ENCODE measurements at places on chromosomes 3 and 15.

- DNase-seq = no peak
These were observed 46.2 kb downstream of the CTDSPL start for GRCh38 chr3:37907906-37908305.

- DNase-seq = peak; percentile 55
These were observed 175.8 kb upstream of the MME start for GRCh38 chr3:154904328-154904727.

GRCh38 chr3:31196881-31197364 lies 302.5 kb upstream of the GADL1 start:
- DNase-seq = peak; percentile 80

DNA sequence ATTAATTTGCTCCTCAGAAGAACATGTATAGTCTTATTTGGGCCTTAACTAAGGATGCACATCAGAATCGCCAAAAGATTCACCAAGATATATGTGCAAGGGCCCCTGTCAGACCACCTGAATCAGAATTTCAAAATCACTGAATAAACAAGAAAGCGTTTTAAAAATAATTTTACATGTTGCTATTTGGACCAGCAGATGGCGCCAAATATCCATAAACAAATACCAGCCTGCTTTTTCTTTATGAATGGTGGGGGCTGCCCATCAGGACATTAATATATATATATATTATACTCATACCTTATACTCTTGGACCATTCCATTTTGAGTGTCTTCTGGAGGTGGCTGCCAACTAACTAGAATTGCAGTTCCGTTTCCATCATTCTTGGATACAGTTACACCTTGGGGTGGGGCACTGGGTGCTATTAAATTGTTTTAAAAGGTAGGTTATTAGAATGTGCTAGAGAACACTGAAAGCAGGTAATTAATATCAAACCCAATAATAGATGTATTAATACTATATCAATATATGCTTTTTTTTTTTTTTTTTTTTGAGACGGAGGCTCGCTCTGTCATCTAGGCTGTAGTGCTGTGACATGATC lies 1108.3 kb downstream of the ROBO1 start:
- peak; percentile 76 for DNase-seq

DNA sequence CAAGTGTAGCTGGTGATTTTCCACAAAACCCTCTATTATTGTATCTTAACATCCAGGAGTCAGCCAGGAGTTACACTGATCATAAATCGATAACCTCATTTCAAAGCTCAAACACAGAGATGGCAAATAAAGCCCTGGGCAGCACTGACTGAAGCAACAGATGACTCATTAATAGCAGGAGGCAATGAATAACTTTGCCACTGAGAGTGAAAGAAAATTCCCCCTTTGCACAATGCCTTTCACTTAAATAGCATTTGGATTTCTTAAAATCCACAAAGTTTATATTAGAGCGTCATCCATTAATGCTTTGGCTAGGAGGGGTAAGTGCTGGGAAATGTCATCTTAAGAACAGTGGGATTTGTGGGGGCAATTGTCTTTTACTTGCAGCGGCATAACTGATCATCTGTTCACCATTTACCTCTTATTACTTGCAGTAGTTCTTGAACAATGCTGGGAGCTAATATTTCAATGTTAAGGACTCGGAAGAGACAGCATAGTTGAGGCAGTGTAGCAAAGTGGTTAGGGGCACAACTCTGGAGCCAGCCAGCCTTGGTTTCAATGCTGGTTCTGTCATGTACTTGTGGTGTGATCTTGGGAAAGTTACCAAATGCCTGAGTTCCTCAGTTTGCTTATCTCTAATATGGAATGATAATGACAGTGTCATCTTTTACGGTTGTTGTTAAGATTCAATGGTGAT lies 630.4 kb upstream of the TBL1XR1 start:
- peak; percentile 84 for DNase-seq

- no peak for DNase-seq
These were observed 54.8 kb downstream of the MYO9A start for GRCh38 chr15:72063186-72063585.

All from cardiac fibroblast (primary cell).